ENCODE measurements at places on chromosomes 12 and 14. TPM values are rescaled to one million over a fixed set of nuclear protein-coding genes. Genes with fewer than 3 reads are reported as not detected.
A peak's percentile ranks its signal among the peaks of the same experiment; 100 is the strongest.

The MMP17 gene
- 2.0 TPM for total RNA-seq

GRCh38 chr12:82972624-82973023 lies 285.9 kb downstream of the TMTC2 start:
- DNase-seq: no peak

DNA sequence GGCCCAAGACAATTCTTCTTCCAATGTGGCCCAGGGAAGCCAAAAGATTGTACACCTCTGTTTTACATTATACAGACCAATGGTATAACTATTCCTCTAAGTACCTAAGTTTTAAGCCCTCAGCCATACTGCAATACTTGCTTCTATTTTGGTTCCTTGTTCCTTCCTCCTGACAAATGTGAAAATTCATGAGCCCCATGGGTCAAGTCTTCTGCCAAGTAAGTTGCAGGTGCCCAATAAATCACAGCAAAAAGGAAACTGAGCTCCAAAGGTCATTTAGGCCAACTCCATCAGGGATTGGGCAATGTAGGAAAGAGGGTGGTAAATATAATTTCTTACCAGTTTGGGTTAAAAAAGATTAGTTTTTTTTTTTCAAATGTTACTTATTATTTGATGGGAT lies 57.7 kb upstream of the NPFF start:
- DNase-seq: no peak

DNA sequence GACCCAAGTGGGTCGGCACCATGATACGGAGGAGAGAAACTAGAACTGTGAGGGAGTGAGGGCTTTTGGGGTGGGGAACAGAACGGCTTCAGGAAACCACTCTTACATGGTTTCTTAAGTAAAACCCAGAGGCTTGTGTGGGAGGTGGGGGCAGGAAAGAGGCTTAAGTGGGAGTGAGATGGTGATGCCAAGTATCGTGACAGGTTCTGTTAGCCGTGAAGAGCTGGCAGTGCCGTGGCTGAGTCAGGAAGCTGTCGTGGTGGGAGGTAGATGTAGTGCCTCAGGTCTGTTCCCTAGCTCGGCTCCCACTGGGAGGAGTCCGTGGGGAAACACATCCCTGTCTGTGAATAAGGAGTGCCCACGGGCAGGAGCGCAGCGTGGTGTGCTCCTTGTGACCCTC lies 185.8 kb upstream of the FKBP4 start:
- no peak for DNase-seq

GRCh38 chr12:121005346-121005815 lies 10.9 kb downstream of the C12orf43 start:
- DNase-seq: peak; percentile 65
